Fibroblast of the aortic adventitia (primary cell): ENCODE measurements at places on chromosomes 7 and 10. TPM values are rescaled to one million over a fixed set of nuclear protein-coding genes. Genes with fewer than 3 reads are reported as not detected.
A peak's percentile ranks its signal among the peaks of the same experiment; 100 is the strongest.

Gene GATA3
- total RNA-seq = not detected in 2 replicates

Gene ADAM8
- total RNA-seq = 0.36 TPM in 1 of 2 replicates, not detected in the other

Gene GRM3
- total RNA-seq = not detected in 2 replicates

Gene IL2RA
- total RNA-seq = not detected in 2 replicates

Gene CYP17A1
- total RNA-seq = not detected in 2 replicates

Gene NCF1
- not detected in 2 replicates for total RNA-seq

Gene TBC1D12
- total RNA-seq = 11.8 and 16.5 TPM in 2 replicates

- DNase-seq = peak; percentile 78
Observed at GRCh38 chr10:91340613-91341362, 69.4 kb upstream of the HECTD2 start.

- DNase-seq = no peak
Observed at GRCh38 chr7:45646996-45647825, 73.0 kb downstream of the ADCY1 start.

GRCh38 chr7:91348711-91349110 lies 84.5 kb downstream of the FZD1 start:
- DNase-seq = peak; percentile 42

GRCh38 chr7:41046776-41047175 lies 656.1 kb downstream of the INHBA start:
- no peak for DNase-seq

- DNase-seq = no peak
Observed at GRCh38 chr7:910441-910861, 34.1 kb downstream of the GET4 start.

GRCh38 chr7:74554178-74554577 lies 100.5 kb downstream of the GTF2IRD1 start:
- no peak for DNase-seq

DNA sequence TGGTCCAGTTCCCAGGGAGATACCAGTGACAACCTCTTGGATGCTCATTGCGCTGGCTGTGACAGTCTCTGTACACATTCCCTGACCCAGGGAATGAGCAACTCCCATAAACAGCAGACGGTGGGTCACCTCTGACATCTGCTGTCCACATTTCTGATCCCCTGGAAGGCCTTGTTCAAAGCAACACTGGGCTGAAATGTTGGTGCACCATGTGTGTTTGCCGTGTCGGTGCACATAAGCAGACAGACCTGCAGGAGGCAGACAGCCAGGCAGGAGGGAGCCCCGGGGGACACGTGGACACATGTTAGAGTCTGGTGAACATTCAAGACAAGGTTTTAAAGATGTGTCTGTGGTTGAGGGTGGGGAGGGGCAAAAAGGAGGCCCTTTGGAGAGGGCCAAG lies 254.9 kb downstream of the PLXNA4 start:
- DNase-seq = no peak

- peak; percentile 63 for DNase-seq
Observed at GRCh38 chr7:95199779-95200558, 124.4 kb downstream of the PON1 start.

DNA sequence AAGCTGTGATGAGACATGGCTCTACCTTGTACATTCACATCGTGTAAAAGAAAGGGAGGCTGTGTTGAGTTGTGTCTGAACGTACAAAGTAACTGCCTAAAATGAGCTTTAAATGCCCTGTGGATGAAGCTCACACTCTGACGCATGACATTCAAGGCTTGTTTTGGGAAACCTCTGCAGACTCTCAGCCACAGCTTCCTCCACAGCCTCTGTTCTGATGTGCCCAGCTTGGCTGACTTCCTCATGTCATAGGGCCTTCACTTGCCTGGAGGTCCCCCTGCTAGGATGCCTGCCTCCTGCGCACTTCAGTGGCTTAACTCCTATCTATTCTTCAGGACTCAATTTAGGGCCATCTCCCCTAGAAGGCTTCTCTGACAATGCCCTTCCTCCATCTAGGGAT lies 230.0 kb upstream of the HABP2 start:
- no peak for DNase-seq

DNA sequence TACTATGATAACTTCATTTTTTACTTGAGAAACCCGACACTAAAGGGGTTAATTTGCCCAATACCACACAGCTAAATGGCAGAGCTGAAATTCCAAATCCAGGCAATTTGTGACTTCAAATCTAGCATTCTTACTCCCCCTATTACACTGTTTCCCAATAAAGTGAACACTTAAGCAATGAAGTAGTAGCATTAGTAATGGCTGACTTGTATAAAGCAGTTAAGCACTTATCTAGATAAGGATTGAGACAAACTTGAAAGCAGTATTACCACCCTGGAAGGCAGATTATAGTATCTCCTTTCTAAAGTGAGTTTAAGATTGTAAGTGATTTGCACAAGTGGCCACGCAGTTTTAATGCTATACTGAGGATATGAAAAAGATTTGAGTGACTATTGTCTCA lies 39.3 kb downstream of the WASL start:
- peak; percentile 46 for DNase-seq

DNA sequence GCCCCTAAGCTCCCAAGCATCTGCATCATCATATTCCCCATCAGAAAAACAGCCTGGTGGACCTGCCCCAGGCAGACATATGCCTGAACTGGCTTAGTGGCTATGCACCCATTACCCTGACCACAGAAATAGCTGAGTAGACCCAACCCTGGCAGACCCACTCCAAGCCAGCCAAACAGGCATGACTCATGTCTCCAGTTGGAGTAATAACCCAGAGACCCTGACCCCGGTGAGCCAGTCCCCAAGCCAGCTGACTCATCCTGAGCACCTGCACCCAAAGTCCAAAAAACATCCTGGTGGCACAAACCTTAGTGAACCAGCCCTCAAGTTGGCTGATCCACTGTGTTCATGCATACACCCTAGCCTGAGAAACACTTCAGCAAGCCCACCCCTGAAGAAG lies 555.9 kb downstream of the GRID1 start:
- DNase-seq = no peak
